Keratinocyte (primary cell): ENCODE measurements at places on chromosomes 16 and 17. TPM values are rescaled to one million over a fixed set of nuclear protein-coding genes. Genes with fewer than 3 reads are reported as not detected.

TPSG1 gene
- polyA plus RNA-seq = not detected in 3 replicates

OR2C1 gene
- 0.14 to 0.15 TPM (median 0.14 TPM) in 3 replicates for polyA plus RNA-seq

KRTAP4-6 gene
- not detected in 3 replicates for polyA plus RNA-seq

CLN3 gene
- polyA plus RNA-seq = 12.6 to 21.4 TPM (median 18.7 TPM) in 3 replicates

EVI2A gene
- 0.05 to 0.12 TPM (median 0.12 TPM) in 3 replicates for polyA plus RNA-seq

AURKB gene
- 1.4 to 28.2 TPM (median 12.6 TPM) in 3 replicates for polyA plus RNA-seq

LAT gene
- polyA plus RNA-seq = 1.2 to 3.0 TPM (median 1.2 TPM) in 3 replicates
